Memory B cell (primary cell): ENCODE measurements at places on chromosomes 3 and 15.

- no peak for DNase-seq
Observed at GRCh38 chr3:31505371-31506048, 27.2 kb upstream of the STT3B start.

DNA sequence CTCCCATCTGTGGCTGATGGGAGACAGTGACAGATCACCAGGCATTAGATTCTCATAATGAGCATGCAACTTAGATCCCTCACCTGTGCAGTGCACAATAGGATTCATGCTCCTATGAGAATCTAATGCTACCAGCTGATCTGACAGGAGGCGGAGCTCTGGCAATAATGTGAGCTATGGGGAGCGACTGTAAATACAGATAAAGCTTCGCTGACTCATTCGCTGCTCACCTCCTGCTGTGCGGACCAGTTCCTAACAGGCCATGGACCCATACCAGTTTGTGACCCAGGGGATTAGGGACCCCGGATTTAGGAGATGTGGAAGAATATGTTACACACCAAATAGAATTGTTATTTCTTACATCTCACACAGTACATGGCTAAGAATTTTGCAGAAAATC, 6.7 kb downstream of the ARGFX start:
- no peak for DNase-seq

GRCh38 chr15:69675731-69676130, 223.1 kb downstream of the RPLP1 start:
- DNase-seq: no peak

- DNase-seq: no peak
Observed at GRCh38 chr3:124609402-124609801, 120.8 kb upstream of the UMPS start.

DNA sequence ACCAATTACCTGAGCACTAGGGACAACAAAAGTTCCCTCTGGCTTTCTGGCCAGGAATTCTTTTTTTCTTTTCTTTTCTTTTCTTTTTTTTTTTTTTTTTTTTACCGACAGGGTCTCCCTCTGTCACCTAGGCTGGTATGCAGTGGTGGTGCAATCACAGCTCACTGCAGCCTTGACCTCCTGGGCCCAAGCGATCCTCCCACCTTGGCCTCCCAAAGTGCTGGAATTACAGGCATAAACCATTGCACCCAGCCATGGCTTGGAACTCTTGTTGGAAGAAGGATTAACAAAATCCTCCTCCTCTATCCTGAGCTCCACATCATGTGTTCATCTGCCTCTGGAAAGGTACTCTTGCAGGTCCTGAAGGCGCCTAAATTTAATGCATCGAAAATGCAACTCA, 2.9 kb upstream of the LTF start:
- DNase-seq: no peak

DNA sequence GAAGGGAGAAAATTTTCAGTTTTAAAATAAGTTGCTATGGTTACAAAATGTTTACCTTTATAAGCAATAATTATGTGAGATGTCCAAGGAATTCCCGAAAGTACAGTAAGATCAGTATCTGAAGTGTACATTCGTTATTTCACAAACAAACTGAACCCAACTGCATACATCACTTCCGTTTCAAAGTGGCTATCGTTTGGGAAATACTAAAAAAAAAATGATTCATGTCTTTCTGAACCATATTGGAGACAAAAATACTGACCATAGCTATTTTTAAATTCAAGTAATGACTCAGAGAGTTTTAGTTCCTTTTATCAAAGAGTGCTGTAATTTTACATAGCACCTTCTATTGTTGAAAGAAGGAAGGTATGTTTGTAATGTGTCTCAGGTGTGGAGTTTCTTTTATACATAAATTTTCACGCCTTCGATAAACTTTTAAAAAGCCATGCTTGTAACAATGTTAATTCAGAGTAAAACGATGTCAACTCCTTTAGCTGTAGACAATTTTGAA, 8.0 kb upstream of the ANKRD28 start:
- no peak for DNase-seq

DNA sequence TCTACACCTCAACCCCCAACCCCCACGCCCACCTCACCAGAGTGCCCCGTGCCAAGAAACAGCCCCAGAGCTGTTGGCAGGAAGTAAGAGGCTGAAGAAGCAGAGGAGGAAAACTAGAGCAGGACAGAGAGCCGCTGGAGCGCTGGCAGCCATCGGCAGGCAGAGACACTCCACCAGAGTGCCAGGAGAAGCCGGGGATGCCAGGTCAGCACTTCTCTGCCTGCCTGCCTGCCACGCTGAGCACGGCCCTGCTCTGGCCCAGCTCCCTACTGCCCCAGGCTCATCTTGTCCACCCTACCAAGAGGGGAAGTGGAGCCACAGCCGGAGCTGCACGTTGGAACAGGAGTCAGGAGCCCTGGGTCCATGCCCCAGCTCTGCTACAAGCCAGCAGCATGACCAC, 29.7 kb downstream of the CACNA2D2 start:
- DNase-seq: no peak

- no peak for DNase-seq
Observed at GRCh38 chr3:23756206-23756840, 49.4 kb upstream of the UBE2E1 start.

- no peak for DNase-seq
Observed at GRCh38 chr3:111285184-111285538, 213.5 kb downstream of the NECTIN3 start.

- no peak for DNase-seq
Observed at GRCh38 chr3:108491456-108491855, 18.9 kb downstream of the MYH15 start.

- no peak for DNase-seq
Observed at GRCh38 chr15:96333131-96334016, 2.9 kb downstream of the NR2F2 start.

DNA sequence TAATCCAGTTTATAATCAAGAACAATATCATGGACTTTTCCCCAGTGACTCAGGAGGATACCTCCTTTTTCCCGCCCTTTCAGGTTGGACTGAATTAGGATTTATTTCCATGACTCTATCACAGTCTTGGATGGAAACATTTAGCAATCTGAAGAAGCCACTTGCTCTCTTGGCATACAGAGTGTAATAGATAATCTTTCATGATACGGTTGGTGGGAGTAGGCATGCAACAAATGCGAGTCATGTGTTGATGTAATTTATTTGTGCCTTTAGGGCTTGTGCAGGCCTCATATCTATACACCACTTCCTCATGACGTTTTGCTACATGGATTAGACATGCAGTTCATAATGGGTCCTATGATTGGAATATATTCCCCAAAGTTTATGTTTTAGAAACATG, 54.2 kb upstream of the MCTP2 start:
- DNase-seq: no peak

- DNase-seq: no peak
Observed at GRCh38 chr3:42035816-42036482, 55.2 kb upstream of the TRAK1 start.

- no peak for DNase-seq
Observed at GRCh38 chr3:20310629-20311028, 124.6 kb upstream of the SGO1 start.

- no peak for DNase-seq
Observed at GRCh38 chr3:54168451-54168850, 46.1 kb downstream of the CACNA2D3 start.

- no peak for DNase-seq
Observed at GRCh38 chr3:36557021-36557707, 176.9 kb downstream of the STAC start.

- no peak for DNase-seq
Observed at GRCh38 chr3:166810741-166811445, 569.2 kb downstream of the ZBBX start.

DNA sequence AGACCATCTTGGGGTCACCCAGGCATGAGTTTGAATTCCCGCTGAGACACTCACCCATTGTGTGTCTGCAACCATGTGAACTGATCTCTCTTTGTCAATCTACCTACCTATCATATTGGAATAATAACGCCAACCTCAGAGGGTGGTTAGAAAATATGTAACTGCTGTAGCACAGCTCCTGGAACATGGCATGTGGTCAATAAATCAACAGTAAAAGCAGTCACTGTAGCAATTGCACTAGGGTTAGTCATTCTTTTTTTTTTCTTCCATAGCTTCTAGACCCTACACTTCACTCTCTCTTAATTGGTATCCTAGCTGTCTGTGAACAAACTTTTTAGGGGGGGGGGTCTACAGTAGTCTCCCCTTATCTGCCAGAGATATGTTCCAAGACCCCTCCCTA, 64.2 kb upstream of the SLCO2A1 start:
- no peak for DNase-seq

- DNase-seq: no peak
Observed at GRCh38 chr15:99953886-99954285, 220.6 kb upstream of the LYSMD4 start.

- peak; percentile 21 for DNase-seq
Observed at GRCh38 chr15:39786447-39787056, 3.9 kb upstream of the FSIP1 start.

- no peak for DNase-seq
Observed at GRCh38 chr15:98628216-98628615, 20.1 kb upstream of the IGF1R start.

GRCh38 chr3:23747841-23748240, 57.9 kb upstream of the UBE2E1 start:
- DNase-seq: no peak

DNA sequence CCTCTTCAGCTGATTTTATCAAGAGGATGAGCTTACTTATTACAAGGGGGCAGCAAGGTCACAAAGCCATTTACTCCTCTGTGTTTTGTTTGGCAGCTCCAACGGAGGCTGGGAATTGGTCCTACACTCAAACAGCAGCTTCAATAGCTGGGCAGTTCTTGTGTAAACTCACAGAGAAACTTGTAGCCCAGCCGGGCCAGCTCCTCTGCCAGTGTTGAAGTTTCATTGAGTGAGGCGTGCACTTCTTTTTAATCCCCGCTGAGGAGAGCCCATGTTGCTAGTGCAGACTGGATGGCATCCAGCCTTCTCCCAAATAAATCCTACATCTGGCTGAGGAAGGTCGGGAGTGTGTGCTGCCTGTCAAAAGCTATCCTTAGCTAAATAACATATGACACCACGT, 59.5 kb downstream of the BFSP2 start:
- DNase-seq: no peak

GRCh38 chr3:46695177-46695961, 1.9 kb upstream of the ALS2CL start:
- DNase-seq: peak; percentile 43

GRCh38 chr3:149751551-149751950, 738 bp downstream of the COMMD2 start:
- no peak for DNase-seq

- no peak for DNase-seq
Observed at GRCh38 chr3:42500091-42500490, 2.4 kb upstream of the VIPR1 start.

DNA sequence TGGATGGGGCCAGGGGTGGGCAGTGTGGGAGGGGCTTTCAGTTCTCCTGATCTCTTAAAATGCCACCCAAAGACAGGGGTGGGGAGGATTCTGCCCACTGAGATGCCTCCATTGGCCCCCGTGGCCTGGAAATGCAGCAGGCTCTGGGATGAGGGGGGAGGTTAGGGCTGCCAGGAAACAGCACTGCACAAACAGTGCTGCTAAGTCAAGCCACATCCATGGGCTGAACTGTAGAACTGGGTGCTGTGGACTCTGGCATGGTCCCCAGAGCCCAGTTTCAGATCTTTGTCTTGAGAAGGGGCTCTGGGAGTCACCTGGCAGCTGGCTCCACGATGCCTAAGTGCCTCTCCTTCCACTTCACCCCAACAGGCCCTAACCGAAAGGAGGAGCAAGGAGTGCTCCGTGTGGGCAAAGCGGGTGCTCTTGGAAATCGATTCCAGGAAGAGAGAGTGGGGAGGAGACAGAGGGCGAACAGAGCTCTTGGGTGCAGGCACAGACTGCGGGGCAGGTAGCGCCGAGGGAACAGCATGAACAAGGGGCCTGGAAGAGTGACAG, 7.8 kb downstream of the PLA2G4E start:
- DNase-seq: no peak

GRCh38 chr3:98209244-98209643, 42.7 kb downstream of the OR5H15 start:
- DNase-seq: no peak

GRCh38 chr3:127774647-127775046, 47.7 kb downstream of the MGLL start:
- DNase-seq: no peak

DNA sequence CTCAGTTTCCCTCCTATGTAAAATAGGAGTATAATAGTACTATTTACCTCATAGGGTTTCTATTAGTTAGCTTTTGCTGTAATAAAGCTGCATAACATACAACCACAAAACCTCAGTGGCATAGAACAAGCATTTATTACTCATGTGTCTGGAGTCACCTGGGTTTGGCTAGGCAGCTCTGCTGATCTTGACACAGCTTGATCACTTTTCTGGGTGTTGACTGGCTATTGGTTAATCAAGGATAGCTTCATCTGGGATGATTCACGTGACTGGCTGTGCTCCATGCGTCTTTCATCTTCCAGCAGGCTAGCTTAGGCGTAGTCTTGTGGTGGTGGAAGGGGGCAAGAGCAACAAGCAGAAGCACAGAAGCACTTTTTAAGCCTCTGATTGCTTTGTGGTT, 112.6 kb downstream of the SQOR start:
- no peak for DNase-seq

GRCh38 chr3:116285781-116286421, 159.4 kb downstream of the LSAMP start:
- DNase-seq: no peak

GRCh38 chr15:45428491-45428890, 50.1 kb upstream of the GATM start:
- no peak for DNase-seq

DNA sequence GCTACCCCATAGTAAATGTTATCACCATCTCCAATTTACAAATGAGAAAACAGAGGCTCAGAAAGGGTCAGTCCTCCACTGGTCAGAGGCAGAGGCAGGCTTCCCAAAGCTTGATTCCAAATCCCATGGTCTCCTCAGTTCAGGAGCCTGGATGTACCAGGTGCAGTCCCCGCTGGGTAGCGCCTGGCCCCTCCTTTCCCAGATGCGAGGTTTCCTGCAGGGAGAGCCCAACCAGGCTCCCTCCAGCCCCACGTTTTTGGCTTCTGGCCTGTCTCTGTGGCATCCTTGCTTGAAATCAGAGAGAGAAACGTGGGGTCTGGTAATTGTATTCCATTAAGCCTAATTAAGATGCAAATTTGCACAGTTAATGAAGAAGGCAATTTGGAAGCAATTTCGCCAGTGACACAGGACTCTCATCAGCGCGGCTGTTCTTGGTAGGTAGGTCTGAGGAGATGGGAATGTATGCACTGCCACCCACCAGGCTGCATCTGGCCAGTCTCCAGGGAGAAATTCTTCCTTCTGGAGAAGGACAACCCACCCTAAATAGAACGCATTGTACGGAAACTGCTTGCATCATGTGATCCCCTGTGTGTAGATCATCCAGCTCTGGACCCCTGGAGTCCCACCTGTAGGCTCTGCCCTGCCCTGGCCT, 50.5 kb downstream of the HRH1 start:
- no peak for DNase-seq

GRCh38 chr15:31805090-31805662, 225.1 kb upstream of the CHRNA7 start:
- DNase-seq: no peak

- DNase-seq: no peak
Observed at GRCh38 chr3:183307749-183308148, 54.7 kb downstream of the B3GNT5 start.

GRCh38 chr3:67791620-67792019, 137.2 kb upstream of the SUCLG2 start:
- DNase-seq: no peak
